Type B pancreatic cell (in vitro differentiated cells): ENCODE measurements at places on chromosomes 3 and 15.

- no peak overlapping the region for H3K27ac ChIP-seq
- H3K4me1 ChIP-seq, result no peaks in the 10 kb centered on the region
- no peak for DNase-seq
- no peaks in the 10 kb centered on the region for H3K36me3 ChIP-seq
These were observed 459.9 kb downstream of the RAP2B start for GRCh38 chr3:153621953-153622352.

DNA sequence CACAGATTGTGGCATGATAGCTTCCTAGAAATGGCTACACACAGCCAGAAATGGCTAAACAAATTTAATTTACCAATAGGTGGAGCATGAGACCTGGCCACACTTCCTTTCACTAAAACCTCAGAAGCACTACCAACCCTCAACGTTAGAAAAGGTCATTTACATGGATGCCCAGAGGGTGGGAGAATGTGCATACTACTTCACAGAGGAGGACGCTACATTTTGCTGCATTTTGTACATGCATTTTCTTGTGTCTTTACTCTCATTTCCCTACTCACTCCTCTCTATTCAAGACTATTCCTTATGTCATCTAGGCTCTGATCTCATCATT is 40.1 kb downstream of the C2CD4B start:
- no peaks in the 10 kb centered on the region for H3K36me3 ChIP-seq
- H3K4me1 ChIP-seq, result peaks cover 10% of the 10 kb centered on the region
- no peaks in the 10 kb centered on the region for H3K27me3 ChIP-seq
- no peak for DNase-seq

DNA sequence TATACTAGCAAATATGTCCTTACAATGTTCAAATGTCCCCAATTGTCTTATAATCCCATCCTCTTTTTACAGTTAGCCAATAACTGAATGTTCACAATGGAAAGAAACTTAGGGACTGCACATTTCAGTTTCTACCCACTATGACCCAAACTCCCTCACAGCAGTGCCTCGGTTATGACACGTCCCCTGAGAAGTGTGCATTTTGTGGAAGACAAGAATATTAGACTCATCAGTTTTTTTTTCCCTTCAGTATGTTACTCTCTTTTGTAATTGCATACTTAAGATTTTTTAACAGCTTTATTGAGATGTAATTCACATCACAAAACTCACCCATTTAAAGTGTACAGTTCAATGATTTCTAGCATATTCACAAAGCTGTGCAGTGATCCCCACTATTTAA is 64.8 kb downstream of the IGF2BP2 start:
- DNase-seq, result no peak
- H3K27ac ChIP-seq, result peak overlapping the region; percentile 35
- no peak overlapping the region for H3K4me3 ChIP-seq
- peaks cover 60% of the 10 kb centered on the region for H3K4me1 ChIP-seq

DNA sequence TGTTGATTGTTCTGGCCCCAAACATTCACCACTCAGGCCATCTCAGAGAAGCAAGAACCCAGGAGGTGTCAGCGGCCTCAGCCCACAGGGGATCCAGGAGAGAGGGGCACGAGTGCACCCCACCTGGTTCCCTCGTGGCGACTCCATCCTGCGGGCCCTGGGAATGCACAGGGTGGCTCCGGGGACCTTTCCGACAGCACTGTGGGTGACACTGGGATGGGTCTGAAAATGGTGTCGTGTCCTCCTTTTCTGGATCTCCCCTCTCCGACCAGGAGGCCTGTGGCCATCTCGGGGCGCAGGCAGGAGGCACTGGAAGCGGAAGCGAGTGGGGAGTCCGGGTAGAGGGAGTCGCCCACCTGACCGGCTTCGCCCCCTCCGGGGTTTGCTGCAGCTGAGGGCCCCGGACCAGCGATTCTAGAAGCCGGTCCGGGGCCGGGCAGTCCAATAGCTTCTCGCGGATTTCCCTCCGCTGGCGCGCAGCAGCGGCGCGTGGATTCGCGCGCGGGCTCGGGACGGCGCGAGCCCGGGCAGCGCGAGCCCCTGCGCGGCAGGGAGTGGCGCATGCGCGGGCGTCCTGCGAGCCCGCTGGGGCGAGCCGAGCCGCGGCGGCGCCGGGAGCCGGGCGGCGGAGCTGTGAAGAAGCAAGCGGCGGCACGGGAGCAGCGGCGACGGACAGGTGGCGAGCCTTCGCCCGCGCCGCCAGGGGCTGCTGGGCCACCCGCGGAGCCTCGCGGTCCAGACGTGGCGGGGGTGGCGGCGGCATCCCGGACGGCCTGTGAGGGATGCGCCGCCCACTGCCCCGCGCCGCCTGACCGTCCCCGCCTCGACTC is at the start of gene DOCK3:
TSS of gene DOCK3 (plus strand) at position 579 of the 830 bp plus-strand sequence. CDS start 337 bp downstream, outside the sequence.
- DNase-seq, result peak; percentile 77
- H3K36me3 ChIP-seq, result no peaks in the 10 kb centered on the region
- peak within 1 kb of the TSS; percentile 72 for H3K27ac ChIP-seq

GRCh38 chr3:63467392-63467791 is 185.1 kb upstream of the SNTN start:
- no peak overlapping the region for H3K4me3 ChIP-seq
- DNase-seq, result no peak
- H3K27me3 ChIP-seq, result peaks cover 4% of the 10 kb centered on the region
- H3K27ac ChIP-seq, result no peak overlapping the region
- H3K4me1 ChIP-seq, result no peaks in the 10 kb centered on the region
- no peaks in the 10 kb centered on the region for H3K36me3 ChIP-seq
